ENCODE measurements at places on chromosomes 12 and 14.

- DNase-seq = peak; percentile 40
Measured at GRCh38 chr14:34461334-34462131, 507 bp downstream of the SPTSSA start.

DNA sequence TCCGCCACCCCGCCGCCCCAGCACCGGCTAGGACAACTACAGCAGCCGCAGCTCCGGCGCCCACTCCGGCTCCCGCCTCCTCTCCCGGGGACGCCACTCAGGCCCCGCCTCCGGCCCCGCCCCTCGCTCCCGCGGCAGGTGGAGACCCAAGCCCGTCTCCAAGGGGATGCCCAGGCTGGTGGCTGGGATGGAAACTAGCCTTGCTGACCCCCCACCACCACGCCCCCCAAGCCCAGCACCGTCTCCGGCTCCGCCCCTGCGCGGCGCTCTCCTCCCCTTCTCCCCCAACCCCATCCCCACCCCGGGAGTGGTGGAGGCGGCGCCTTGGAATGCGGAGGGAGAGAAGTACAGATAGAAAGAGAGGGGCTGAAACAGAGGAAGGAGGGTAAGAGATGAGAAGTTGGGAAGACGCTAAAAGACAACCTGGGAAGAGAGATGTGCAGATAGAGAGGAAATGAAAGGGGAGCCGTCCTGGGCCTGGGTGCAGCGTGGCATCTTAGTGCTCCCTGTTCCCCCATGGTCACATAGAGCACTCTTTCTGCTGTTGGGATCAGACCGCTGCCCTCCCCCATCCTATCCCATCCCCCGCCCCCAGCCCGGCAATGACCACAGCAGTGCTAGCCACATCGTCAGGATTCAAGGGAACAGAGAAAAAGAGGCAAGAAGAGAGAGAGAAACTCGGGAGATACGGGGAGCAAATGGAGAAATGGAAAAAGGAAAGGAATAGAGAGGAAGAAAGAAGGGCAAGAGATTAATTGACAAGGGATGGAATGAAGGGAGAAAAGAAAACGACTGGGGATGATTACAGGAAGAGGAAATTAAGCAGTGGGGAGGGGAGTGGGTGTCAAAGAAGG, at the start of gene ITGA7:
TSS of gene ITGA7 (minus strand) at position 64 of the 854 bp plus-strand sequence. CDS start 222 bp downstream, outside the sequence.
- peak; percentile 67 for DNase-seq

DNA sequence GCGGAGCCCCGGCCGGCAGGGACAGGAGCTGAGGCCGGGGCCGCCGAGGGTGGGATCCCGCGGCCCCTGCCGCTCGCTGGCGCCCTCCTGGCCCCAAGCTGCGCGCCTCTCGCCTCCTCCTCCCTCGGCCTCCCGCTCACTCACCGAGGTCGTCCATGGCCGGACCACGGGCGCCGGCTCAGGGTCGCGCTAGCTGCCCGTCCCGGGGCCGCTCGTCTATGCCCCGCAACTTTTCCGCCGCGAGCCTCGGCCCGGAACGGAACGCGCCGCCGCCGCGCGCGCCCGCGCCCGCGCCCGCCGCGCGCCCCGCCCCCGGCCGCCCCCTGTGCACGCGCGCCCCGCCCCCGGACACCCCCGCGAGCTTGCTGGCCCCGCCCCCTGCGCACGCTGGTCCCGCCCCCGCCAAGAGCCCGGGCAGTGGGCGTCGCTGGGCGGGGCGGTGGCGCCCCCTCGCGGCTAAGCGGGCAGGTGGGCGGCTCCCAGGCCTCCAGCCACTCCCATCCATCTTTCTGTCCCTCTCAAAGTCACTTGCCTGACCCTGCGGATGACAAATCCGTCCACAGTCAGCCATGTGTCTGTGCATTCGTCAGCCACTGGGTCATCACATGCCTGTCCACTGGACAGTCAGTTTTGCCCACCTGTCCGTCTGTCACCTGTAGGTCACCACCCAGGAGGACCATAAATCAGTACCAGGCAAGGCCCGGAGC, at the start of gene PXN:
TSS of gene PXN (minus strand) at position 258 of the 707 bp plus-strand sequence. CDS start at position 157, 101 bp downstream.
- DNase-seq = peak; percentile 90

DNA sequence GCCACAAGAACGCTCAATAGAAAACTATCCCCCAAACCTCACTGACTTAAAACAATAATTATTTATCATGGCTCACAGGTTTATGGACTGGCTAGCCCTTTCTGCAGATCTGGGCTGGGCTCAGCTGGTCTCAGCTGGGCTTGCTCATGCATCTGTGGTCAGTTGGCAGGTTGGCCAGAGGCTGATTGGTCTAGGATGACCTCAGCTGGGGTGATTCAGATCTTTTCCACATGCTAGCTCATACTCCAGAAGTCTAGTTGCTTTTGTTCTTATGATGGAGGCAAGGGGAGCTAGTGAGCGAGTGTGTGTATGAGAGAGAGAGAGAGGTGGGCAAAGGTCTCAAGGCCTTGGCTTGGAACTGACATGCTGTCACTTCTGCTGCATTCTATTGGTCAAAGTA, 181.2 kb upstream of the NRXN3 start:
- no peak for DNase-seq

GRCh38 chr12:6281081-6281809, 29.2 kb upstream of the PLEKHG6 start:
- DNase-seq = no peak

GRCh38 chr14:90596733-90597132, 199.9 kb downstream of the CALM1 start:
- DNase-seq = no peak

DNA sequence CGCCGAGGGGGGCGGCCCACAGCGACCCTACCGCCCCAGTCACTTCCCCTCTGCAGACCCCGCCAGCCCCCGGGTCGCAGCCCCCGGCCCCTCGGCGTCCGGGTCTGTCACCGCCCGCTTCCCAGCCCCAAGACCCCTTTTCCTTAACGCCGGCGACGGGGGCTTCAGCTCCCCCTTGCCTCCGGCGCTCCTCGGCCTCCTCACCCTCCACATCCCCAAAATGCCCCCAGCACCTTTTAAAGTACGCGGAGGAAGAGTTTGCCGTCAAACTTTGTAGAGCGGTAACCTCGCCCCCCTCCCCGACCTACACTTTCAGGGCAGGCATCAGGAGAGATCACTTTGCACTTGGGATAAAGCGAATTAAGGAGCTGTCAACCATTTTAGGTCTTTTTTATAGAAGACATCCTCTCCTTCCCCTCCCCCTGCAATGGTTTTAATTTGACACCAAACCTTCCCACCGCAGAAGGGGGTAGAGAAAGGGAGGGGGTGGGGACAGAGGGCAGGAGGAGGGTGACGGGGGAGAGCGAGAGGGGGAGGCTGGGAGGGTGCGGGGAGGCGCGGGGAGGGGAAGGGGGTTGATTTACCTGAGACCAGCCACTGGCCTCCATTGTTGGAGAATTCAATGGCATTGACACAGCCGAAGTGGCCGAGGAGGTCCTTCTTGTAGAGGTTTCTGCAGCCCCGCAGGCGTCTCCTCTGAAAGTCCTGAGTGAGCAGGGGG, 578 bp downstream of the DCAF5 start:
- DNase-seq = peak; percentile 47

GRCh38 chr14:34013721-34014060, 62.8 kb upstream of the EGLN3 start:
- DNase-seq = no peak

- no peak for DNase-seq
Measured at GRCh38 chr12:53560912-53561589, 53.8 kb upstream of the NPFF start.

DNA sequence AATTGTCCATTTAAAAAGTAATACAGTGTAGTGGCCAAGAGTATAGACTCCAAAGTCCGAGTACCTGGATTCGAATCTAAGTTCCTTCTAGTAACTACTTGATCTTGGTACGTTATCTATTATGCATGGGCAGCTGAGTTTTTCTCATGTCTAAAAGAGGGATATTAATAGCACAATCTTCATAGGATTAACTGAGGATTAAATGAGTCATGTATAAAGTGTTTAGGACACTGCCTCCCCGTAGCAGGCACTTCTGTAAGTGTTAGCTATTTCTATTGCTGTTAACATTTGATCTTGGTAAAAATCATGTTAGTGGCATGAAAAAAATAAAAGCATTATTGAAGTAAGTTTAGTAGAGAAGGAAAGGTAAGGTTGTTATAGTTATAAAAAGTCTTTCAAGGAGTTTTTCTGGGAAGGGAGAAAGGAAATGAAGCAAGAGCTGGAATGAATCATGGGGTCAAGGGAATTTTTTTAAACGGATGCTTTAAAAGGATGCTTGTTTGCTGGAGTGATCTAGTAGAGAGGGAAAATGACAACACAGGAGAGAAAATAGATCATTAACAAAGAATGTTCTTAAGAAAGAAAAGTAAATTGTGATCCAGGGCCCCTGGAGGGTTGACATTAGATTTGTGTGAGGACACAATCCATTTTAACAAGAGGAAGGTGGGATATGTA, 502.2 kb upstream of the USP15 start:
- DNase-seq = no peak

DNA sequence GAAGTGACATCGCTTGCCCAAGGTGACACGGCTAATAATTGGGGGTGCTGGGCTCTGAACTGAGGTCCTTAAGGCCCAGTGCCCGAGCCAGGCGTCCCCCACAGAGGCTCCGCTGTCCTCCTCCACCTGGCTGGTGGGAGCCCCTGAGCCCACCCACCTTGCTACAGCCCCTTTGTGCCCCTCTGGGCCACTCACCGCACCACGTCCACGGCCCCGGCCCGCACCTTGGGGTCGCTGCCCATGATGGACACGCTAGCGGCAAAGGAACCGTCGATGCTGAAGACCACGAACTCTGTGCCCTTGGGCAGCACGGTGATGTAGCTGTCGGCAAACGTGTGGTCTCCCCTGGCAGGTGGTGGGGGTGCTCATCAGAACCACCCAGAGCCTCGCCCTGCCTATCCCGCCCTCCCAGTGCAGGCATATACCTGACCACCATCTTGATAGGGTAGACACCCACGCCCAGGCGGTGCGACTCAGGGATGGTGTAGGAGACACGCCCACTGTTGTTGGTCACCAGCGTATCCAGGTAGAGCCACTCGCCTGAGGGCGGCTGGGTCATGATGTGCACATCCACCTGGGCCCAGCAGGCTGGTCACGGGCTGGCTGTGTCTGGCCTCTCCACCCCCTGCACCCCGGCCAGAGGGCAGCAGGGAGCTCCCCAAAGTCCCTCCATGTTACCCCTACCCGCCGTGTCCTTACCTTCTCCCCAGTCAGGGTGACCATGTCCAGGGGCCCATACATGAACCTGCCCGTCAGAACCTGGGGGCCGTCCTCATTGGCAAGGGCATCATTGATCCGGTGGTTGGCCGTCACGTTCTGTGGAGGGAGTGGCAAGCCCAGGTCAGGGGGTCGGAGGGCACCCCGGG, 6.8 kb downstream of the ARL6IP4 start:
- DNase-seq = no peak

DNA sequence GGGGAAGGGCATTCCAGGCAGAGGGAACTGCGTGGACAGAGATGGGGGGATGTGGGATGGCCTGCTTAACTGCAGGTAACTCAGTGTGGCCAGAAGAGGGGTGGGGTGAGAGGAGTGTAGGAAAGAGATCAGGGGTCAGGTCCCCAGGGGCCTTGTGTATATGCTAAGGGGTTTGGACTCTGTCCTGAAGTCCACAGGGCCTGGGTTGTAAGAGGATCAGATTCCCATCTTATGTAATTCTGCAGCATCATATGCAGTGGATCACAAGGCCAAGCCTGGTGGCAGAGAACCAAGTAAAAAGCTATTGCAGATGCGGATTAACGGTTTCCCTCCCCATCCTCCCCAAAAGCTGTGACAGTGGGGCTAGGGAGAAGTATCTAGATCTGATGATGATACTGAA, 8.7 kb downstream of the TCTN1 start:
- no peak for DNase-seq

DNA sequence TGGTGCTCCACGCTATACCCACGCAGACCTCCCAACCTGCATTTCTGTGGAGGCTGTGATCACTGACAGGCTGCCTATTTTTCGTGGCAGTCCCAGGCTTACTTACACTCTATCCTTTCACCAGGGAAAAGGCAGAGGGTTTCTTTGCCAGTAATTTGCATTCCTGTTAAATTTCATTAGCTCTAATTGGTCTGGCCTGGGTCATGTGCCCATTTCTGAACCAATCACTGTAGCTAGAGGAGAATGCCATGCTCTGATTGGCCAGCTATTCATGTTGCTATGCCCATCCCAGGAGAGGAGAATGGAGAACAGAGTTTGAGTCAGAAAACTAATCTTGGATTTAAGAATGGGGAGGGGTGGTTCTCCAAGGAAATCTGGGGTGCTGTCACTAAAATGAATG, 43.2 kb upstream of the TUNAR start:
- DNase-seq = no peak

DNA sequence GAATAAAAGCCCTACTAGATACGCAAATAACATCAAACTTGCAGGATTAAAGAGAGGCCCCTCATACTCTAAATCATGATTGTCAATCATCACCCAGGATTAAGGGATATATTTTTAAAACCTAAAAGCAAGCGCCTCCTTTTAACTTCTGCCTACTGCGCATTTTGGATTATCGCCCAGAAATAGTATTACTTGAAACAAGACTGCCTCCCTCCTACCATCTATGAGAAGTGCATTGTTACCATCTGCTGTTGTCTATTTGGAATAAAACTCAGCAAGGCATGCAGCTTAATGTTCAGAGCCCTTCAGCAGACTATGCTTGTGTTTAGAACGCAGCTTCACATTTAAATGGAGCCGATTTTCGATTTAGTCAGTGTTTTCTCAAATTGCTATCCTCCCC, 79.6 kb downstream of the EXOC5 start:
- DNase-seq = no peak

- DNase-seq = no peak
Measured at GRCh38 chr12:45248095-45248494, 32.2 kb downstream of the ANO6 start.

GRCh38 chr12:32039347-32039746, 67.3 kb upstream of the BICD1 start:
- no peak for DNase-seq

GRCh38 chr12:124921200-124922031, 7.0 kb upstream of the UBC start:
- DNase-seq = peak; percentile 89

All from activated CD4-positive, alpha-beta T cell treated with anti-CD3 and anti-CD28 coated beads for 48 hours (primary cell).